Motor neuron (in vitro differentiated cells): ENCODE measurements at places on chromosomes 5 and 9.
A peak's percentile ranks its signal among the peaks of the same experiment; 100 is the strongest.

GRCh38 chr5:141430332-141431113 is at the start of gene PCDHGA12:
PCDHGA12 (plus strand) TSS chr5:141430507; CDS start chr5:141430760, 253 bp downstream.
- ATAC-seq, result no peak

GRCh38 chr5:122586351-122586750 is 188.5 kb upstream of the SNX2 start:
- ATAC-seq, result no peak

GRCh38 chr9:75500479-75500878 is 390.0 kb upstream of the PCSK5 start:
- ATAC-seq, result no peak

GRCh38 chr5:14267991-14268708 is 125.0 kb downstream of the TRIO start:
- ATAC-seq, result peak; percentile 65

DNA sequence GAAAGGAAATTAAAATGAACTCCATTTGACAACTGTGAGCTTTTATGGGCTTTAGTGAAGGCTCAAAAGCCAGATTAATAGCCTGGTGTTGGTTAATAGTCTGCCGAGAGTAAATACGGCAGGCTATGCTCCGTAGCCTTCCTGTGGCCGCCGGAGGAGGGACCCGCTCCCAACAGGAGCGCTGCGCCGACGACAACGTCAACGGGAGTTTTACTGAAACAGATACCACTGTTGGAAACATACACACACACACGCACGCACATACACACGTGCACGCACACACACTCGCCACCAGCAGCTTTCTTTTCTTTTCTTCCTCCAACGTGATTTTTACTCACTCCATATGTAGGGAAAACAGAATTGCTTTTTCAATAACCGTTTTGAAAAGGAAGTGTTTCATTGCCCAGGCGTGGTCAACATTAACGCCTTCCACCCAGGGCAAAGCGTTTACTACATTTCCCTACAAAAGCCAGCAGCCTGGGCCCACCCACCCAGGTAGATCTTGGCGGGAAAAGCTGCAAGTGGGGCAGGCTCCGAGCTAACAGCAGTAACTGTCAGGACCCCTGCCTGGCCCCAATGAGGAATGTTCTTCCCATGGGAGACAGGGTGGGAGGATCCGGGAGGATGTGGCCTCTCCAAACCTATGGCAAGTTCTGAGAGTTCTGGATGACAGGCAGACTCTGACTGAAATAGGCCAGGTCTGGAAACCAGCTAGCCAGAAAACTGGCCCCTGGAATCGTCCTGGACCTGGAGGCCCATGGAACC is 72.3 kb downstream of the PAX5 start:
- peak; percentile 84 for ATAC-seq

- peak; percentile 94 for ATAC-seq
Observed at GRCh38 chr9:92947268-92948037, at the start of gene FGD3. FGD3 (plus strand) TSS chr9:92947523; CDS start chr9:92976257, 28,734 bp downstream.

DNA sequence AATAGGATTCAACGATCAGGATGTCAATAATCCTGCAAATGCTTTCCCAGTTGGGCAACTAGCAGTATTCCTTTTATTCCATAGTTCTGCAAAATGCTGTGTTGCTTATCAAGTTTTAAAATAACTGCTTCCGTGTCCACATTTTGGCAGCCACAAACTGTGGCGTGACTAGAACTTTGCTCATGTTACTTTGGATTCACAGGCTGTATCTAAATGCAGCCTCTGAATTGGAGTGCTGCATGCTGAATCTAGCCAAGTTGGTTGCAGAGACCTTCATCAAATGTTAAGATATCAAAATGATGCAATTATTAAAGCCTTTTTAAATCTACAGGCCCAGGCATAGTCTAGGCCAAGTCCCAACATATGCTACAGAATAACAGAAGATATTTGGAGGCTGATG is 249.2 kb downstream of the NR2F1-AS1 start:
- no peak for ATAC-seq

DNA sequence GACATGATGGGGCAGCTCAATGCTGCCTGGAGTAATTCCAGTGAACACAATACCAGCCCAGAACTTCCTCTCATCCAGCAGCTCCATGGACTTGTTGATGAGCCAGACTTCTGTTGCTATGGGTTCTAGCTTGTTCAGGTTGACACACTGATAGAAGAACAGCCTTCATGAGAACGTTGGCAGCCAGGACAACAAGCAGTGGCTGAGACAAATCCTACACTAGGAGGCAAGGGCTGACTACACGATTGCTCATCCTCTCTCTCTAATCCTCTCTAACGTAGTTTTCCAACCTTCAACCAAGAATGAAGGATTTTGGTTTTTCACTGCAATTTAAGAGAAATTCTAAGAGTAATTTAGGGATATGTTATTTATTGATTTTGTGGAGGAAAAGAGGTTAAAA is 67.8 kb downstream of the NIPSNAP3B start:
- no peak for ATAC-seq

DNA sequence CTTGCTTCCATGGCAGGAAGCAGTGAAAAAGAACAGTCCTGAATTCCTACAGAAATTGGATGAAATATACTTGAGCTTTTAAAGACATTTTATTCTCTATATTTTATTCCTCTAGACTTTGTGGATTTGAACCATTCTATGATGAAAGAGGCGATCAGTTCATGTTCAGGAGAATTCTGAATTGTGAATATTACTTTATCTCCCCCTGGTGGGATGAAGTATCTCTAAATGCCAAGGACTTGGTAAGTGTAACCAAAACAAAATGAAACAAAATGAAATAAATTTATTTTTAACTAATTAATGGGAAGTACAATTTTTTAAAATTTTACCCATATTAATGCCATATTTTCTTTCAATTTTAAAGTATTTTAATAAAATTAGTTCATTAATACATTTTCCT is 34.1 kb downstream of the STARD4 start:
- no peak for ATAC-seq

DNA sequence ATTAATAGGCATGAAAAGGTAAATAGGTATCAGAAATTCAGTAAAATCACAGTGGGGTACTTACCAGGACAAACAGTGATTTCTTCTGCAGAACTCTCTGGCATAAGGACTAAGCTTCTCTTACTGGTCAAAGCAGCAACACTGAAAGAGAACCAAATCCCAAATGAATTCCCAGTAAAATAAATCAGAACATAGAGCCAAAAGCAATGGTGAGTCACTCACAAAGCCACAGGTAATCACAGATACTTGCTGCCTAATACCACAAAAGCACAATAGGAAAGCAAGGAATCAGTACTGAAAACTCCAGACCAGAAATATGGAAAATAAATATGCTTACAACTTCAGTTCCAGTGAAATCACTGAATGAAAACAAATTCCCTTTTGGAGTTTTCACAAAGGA is 50.7 kb downstream of the UIMC1 start:
- no peak for ATAC-seq

- ATAC-seq, result no peak
Observed at GRCh38 chr9:114186605-114187289, 31.4 kb downstream of the COL27A1 start.

DNA sequence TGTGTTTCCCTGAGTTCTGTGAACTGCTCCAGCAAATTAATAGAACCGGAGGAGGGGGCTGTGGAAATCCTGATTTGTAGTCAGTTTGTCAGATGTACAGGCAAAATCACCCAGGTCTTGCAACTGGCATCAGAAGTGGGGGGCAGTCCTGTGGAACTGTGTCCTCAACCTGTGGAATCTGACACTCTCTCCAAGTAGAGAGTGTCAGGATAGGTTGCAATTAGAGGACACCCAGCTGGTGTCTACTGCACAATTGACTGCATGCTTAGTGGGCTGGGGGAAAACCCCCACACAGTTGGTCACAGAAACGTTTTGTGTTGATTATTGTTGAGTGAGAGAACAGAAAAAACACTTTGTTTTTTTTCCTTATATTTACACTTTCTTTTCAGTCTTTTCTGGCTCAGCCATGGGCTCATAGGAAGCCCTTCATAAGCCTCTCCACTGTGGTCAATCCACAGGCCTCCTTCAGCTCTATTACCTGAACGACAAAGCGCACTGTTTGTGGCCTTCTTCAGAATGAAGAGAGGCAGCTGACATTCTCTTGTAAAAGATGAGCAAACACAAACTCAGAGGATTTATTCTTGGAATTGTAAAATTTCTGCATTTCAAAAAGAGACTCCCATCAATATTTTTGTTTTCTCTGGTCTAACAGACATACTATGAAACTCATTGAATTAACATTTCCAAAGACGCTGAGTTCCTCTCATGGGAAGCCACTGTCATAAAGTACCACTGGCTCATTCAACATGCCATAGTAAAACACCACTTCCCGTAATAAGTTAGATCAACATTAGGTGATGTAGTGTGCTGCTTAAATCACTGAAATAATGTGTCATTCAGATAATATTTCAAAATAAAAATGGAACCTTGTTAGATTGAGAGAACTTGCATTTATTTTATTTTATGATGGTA is 348.9 kb upstream of the RFX3 start:
- ATAC-seq, result no peak

- ATAC-seq, result peak; percentile 10
Observed at GRCh38 chr5:133494923-133495246, 117.5 kb downstream of the FSTL4 start.

GRCh38 chr9:14924230-14925219 is 14.3 kb upstream of the FREM1 start:
- ATAC-seq, result peak; percentile 88

GRCh38 chr9:90009447-90009846 is 404.6 kb downstream of the GADD45G start:
- no peak for ATAC-seq

GRCh38 chr9:127418037-127418471 is 6.1 kb upstream of the ZNF79 start:
- ATAC-seq, result no peak

- no peak for ATAC-seq
Observed at GRCh38 chr5:150406103-150406722, 6.5 kb downstream of the CD74 start.

DNA sequence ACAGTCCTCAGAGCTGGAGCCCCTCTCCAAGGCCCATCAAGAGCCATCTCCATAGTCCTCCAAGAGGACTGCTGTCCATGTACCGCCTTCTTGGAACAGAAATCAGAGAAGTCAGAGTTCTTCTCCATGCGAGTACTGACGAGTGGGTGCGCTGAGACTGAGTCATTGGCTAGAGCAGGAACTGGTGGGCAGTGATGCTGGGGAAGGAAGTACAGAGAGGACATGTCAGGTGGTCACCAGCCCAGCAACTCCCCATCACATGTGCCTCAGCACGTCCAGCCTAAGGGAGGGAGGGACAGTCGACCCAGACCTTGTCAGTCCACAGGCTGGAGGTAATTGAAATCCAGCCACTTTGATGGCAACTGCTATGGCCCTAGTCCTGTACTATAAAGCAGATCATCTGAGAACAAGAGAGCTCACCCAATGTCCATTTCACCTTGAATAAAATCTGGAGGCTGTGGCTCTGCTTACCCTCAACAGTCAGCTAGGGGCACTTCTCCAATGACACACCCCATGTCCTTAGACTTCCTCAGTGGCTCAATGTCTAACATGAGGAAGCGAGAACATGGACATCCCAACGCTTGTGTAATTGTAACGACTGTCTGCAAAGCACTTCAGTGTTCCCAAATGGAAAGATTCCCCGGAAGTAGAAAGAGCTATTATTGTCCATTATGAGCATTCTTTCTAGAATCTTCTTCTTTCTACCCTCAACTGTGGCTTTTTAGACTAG is 15.0 kb upstream of the FBP1 start:
- ATAC-seq, result no peak

- ATAC-seq, result no peak
Observed at GRCh38 chr9:104686081-104686480, 8.2 kb upstream of the OR13D1 start.

DNA sequence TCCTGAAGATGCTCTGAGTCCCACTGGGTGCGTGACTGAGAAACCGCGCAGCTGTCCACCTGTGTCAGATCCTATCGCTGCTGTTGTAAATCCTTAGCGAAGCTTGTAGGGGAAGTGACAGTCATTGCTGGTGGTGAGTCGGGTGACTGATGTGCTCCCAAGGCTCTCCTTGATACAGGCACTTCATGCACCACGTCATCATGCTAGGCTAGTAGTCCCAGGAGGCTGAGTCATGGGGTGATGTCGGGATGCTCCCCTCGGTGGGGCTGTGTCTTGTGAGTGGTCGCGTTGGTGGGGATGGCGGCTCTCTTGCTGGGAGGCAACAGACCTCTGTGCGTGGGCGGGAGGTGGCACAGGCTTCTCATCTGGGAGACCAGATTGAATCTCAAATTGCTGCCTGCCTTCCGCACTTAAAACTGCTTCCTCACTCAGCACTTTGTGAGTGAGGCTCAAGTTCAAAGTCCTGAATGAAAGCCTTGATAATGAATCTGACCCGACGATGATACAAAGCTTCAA is 84.7 kb downstream of the CSNK1A1 start:
- peak; percentile 76 for ATAC-seq

GRCh38 chr5:87300744-87301143 is 33.1 kb downstream of the RASA1 start:
- peak; percentile 99 for ATAC-seq

DNA sequence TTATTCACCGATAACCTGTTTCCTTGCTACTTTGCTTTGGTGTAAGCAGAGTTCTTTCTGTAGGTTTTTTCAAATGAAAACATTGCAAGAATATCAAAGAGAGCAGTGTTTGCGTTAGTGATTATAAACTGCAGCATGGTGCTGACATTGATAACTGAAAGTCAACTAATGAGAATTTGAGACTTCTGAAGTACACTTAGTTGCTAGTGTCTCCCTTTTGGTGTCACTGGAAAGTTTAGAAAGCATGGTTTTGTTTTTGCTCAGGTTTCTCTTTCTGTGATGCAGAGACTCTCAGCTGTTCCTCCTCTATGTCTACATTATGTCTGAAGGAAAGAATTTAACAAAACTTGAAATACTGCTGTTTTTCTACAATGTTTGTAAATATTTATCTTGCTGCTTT is 80.2 kb upstream of the ZNF169 start:
- no peak for ATAC-seq

GRCh38 chr5:130166839-130167490 is 262.7 kb downstream of the CHSY3 start:
- ATAC-seq, result no peak

DNA sequence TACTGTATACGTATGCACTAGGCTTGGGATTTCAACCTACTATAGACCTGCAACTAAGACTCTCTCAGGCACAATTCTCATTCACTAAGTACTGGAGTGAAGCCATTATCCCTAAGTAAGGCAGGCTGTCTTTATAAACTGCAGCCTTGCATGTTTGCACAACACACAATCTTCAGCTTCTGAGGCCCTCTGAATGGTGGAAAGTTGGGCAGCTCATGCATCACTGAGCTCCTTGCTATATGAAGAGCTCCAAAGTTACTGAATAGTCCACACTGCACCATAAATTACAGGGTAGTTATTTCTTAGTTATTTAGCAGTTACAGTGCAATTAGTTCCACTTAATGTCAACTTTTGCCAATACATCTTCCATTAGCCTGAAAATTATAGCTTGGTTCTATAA is 384.6 kb downstream of the BRINP1 start:
- no peak for ATAC-seq

- ATAC-seq, result peak; percentile 23
Observed at GRCh38 chr9:34375901-34376595, 650 bp downstream of the MYORG start.

- ATAC-seq, result no peak
Observed at GRCh38 chr5:4532705-4533080, 607.4 kb upstream of the ADAMTS16 start.

GRCh38 chr9:35277171-35277520 is 115.3 kb downstream of the UNC13B start:
- no peak for ATAC-seq
